ENCODE measurements at places on chromosomes 7 and 10. TPM values are rescaled to one million over a fixed set of nuclear protein-coding genes. Genes with fewer than 3 reads are reported as not detected.

Gene UCMA
- not detected for total RNA-seq

Gene FBXO24
- total RNA-seq: 0.33 TPM

Gene CNPY1
- total RNA-seq: not detected

Gene OR6B1
- total RNA-seq: not detected

Gene SOSTDC1
- not detected for total RNA-seq

- DNase-seq: peak; percentile 85
Measured at GRCh38 chr10:17009212-17009700, 120.4 kb downstream of the CUBN start.

DNA sequence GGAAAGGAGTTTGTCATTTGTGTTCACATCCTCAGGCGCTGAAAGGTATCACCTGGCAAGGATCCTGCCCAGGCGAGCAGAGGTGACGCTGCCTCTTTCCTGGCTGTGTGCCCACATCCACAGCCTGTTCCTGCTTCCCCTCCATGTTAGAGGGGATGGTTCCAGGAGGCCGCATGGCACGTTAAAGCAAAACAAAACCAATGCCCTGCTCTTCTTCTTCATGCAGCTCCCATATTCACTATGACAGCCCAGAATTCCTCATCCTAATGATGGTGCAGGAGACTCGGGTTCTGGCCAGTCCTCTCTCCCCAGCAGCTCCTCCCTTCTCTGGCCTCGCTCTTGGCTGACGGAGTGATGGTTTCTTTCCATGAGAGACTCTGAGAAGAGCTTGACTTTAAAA is 678.5 kb upstream of the ANKRD30A start:
- DNase-seq: no peak

- DNase-seq: no peak
Measured at GRCh38 chr10:133445751-133446708, 7.7 kb upstream of the SCART1 start.

GRCh38 chr10:49012603-49013002 is 73.0 kb upstream of the LRRC18 start:
- DNase-seq: no peak

GRCh38 chr10:99266383-99266782 is 30.7 kb upstream of the HPSE2 start:
- no peak for DNase-seq

GRCh38 chr10:88660598-88660884 is 3.7 kb upstream of the LIPF start:
- DNase-seq: no peak

DNA sequence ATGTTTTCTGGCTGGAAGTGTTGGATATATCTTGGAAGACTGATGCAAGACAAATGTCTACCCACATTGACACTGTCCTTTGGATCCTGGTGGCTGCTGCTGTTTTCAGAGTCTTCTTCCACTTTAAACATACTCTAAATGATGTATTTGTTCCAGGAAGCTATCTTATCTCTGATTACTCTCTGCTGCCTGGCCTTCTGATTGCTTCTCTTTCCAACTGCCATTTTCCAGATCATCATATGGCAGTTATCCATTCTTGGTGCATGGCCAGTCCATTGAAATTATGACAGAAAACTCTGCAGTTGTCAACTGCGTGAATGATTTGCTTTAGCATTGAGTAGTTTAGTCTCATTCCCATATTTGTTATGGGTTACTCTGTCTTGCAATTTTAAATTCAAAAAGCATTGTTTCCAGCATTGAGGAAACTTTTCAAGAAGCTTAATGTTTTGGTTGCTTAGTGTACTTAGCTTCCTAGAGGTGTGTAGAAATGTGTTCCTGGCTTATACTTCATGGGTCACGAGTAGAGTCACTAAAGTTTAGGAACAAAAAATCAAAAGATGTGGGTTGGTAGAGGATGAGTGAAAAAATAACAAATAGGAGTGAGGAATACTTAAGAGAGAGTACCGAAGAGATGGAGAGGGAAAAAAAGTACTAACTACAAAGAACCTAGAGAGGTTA is 268.3 kb upstream of the MTPN start:
- DNase-seq: no peak

- DNase-seq: no peak
Measured at GRCh38 chr7:22074897-22075296, 129.2 kb upstream of the CDCA7L start.

DNA sequence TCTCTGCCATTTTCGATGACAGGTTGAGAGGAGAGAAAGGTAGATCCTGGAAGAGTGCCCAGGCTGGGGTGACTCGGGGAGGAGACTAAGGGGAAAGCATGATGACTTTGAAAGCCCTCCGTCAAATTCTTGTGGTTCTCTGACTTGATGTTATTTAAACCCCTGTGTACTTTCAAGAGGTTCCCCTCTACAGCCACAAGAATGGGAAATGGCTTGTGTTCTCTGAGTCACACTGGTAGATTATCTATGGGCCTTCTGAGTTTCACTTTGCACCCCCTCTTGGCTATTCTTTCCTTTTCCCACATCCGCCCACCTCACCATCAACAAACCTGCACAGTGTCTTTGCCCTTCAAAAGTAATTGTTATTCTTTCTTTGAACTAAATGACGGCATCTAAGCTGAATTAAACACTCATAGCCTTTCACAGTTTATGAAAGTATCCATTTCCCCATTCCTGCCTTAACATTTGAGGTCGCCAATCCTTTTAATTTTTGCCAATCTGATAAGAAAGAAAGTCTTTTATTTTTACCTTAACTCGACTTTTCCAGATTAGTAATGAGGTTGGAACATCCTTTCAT is 24.1 kb downstream of the PRF1 start:
- peak; percentile 99 for DNase-seq

DNA sequence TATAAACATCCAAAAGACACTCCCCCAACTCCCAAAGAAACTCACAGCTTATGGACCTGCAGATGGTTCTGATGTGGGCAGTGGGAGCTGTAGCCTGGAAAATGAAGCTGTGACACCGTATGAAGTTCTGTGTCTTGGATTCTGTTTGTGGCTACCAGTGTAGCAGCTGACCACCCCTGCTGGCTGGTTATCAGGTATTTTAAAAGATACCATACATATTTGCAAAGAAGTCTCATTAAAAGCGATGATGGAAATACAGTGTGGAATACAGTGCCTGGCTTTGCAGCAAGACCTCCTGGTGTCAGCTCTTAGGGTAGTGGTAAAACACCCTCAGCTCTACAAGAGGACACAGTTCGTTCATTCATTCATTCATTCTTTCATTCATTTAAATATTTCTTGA is 194.3 kb upstream of the PRKCQ start:
- peak; percentile 37 for DNase-seq

GRCh38 chr7:7568553-7568952 is 1.9 kb downstream of the MIOS start:
- DNase-seq: no peak

- DNase-seq: no peak
Measured at GRCh38 chr7:99326408-99326782, 697 bp downstream of the ARPC1A start.

DNA sequence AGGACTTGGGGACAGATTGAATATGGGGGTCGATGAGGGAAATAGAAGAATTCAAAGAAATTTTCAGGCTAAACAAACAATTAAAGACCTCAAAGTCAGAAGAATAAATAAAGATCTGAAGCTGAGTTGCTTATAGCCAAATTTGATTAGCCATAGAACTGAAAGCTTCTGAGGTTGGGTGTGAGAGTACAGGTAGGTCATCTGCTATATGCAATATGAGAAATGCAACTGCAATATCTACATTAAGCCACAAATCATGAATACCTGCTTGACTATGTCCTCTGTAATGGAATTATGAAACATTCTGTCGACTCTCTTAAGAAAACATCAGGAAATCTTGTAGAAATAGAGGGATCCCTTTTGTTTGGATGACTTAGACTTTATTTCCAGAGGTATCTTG is 192.1 kb upstream of the PCDH15 start:
- DNase-seq: no peak

GRCh38 chr10:14570800-14571199 is 203.9 kb downstream of the FAM107B start:
- no peak for DNase-seq

DNA sequence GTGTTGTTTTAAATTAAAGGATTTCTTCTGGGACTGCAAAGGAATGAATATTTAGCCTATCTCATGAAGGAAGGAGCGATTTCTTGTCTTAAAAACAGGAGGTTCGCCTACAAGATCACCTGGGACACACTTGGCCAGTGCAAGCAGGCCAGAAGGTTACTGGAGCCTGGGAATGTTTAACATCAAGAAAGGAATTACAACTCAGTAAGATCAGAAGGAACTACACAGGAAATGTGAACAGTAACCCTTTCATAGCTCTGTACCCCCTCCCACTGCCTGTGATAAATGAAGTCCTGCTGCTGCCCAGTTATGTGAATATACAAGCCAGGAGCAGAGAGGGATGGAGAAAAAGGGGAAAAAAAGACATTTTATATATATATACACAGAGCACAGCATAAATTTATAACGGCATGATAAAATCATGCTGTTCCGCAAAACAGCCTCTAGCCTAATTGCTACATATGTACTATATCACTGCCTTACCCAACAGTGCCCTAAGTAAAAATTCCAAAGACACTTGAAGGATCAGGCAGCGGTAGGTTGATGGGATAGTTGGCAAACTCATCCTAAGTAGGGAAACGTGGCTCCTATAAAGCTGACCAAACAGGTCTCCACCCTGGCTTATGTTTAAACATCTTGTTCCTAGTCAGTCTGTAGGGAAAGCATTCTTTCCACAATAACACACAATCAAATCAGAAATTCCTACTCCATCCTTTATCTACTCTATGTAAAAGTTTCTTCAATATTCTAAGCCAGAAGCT is 63.8 kb downstream of the ZNF438 start:
- DNase-seq: no peak

DNA sequence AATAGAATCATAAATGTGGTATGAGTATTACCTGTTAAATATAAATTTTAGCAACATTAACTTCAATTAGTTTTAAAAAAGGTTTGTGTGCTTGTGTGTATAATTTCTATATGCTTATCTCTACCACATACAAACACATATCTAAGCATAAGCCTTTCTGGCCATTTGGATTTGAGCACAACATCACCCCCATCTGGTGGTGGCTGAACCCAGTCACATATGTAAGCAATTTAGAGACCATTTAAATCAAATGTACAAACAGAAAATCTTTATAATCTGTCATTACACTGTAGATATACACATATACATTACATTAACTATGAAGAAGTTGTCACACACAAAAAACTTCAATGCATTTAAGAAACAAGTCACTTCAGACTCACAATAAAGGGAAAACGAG is 31.7 kb downstream of the GPR22 start:
- DNase-seq: peak; percentile 15

- no peak for DNase-seq
Measured at GRCh38 chr10:95477175-95477520, 84.0 kb downstream of the SORBS1 start.

DNA sequence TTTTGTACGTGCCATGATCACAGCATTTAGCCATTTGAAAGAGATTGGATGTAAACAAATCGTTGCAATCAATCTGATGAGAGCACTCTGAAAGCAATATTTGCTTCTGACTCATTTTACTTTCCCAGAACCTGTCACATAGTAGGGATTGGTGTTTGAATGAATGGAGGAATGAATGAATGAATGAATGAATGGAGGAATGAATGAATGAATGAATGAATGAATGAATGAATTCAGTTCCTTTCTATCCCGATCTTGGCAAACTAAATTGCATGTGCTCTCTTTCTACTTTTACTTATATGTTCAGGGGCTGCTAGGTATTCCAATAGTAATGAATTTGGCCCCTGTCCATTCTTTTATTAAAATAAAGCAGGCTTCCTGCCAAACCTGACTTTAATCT is 1091.7 kb upstream of the CELF2 start:
- no peak for DNase-seq

DNA sequence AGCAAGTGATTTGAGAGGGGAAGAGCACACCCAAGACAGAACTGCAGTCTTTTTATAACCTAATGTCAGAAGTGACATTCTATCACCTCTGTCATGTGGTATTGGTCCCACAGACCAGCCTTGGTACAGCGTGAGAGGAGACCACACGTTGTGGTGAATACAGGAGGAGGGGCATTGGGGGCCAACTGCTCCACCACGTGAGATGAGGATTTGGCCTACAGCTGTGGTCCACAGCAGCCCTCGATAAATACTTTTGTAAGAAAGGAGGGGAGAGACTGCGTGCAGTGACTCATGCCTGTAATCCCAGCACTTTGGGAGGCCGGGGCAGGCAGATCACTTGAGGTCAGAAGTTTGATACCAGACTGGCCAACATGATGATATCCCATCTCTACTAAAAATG is 243.1 kb downstream of the FGFR2 start:
- DNase-seq: no peak

GRCh38 chr10:15482156-15482555 is 111.1 kb upstream of the FAM171A1 start:
- DNase-seq: no peak

- DNase-seq: peak; percentile 34
Measured at GRCh38 chr10:17737027-17737965, 14.7 kb upstream of the TMEM236 start.

DNA sequence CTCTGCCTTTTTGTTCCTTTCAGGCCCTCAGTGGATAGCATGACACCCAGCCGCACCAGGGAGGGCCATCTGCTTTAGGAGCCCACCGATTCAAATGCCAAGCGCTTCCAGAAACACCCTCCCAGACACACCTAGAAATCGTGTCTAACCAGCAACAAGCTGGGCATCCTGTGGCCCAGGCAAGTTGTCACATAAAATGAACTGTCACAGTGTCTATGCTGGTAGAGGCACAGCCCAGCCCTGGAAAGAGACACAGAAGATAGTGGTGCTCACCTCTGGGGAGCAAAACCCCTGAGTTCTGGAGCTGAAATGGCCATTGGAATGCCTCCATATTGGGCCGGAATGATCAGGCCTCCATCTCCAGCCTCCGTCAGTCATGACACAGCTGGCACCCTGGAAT is 38.9 kb downstream of the ECHDC3 start:
- DNase-seq: no peak

DNA sequence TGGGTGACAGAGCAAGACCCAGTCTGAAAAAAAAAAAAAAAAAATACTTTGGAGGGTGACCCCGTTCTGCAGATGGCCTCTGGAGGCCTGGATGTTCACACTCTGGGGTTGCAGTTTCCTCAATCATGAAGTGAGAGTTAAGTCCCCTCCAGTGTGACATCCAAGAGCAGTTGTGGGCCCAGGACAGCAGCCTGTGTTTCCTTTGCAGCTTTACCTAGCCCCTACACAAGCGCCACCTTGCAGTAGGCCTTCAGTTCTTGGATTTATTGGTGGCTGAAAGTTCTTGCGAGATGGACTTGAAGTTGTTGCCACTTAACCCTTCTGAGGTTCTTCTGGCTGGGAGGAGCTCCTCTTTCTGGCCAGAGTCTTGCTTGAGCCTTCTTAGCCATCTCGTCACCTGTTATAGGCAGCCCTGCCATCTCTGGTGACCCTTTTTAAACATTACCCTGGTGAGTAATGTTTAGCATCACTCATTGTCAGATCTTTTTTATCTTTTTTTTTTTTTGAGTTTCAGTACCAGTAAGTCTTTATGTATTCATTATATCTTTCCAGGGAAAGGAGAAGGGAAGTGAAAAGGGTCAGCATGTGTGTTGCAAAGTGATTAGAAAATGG is 3.4 kb upstream of the ACTR3C start:
- DNase-seq: no peak

GRCh38 chr10:98357194-98357822 is 57.7 kb downstream of the PYROXD2 start:
- peak; percentile 66 for DNase-seq
